ENCODE measurements at places on chromosomes 16 and 17.

- DNase-seq = no peak
These were observed 53.4 kb downstream of the EMP2 start for GRCh38 chr16:10526962-10527361.

DNA sequence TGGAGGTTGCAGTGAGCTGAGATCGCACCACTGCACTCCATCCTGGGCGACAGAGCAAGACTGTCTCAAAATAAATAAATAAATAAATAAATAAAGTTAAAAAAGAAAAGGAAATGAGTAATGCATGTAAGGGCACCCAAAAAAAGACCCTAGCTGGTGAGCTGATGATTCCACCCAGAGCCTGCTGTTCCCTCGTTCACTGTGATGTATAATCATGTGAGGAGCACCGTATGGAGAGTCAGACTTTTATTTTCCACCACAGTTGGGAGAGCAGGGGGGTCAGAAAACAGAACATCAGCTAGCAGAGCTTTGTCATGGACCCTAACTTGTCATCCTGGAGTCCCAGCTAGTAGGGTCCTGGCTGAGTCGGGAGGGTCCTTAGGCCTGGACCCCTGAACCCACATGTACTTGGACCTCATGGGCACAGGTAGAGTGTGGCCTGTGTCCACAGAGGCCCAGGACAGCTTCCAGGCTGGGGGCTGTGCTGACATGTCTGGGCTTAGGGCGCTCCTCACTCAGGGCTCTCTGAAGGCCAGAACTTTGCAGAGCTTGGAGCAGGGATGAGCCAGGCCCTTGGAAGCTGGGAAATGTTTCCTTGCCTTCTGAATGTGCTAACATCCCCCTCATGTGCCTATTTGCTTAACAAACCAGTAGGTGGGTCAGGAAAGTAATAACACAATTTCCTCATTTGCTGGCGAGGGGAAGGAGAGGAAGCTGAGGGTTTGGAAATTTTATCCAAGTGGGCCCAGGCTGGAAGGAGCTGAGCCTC, 18.8 kb upstream of the LASP1NB start:
- DNase-seq = no peak

- DNase-seq = no peak
These were observed 10.9 kb downstream of the COPS3 start for GRCh38 chr17:17269926-17270773.

GRCh38 chr17:51046514-51047384, 73.9 kb downstream of the SPAG9 start:
- DNase-seq = no peak

- no peak for DNase-seq
These were observed 348.7 kb downstream of the CDH11 start for GRCh38 chr16:64773184-64773583.

DNA sequence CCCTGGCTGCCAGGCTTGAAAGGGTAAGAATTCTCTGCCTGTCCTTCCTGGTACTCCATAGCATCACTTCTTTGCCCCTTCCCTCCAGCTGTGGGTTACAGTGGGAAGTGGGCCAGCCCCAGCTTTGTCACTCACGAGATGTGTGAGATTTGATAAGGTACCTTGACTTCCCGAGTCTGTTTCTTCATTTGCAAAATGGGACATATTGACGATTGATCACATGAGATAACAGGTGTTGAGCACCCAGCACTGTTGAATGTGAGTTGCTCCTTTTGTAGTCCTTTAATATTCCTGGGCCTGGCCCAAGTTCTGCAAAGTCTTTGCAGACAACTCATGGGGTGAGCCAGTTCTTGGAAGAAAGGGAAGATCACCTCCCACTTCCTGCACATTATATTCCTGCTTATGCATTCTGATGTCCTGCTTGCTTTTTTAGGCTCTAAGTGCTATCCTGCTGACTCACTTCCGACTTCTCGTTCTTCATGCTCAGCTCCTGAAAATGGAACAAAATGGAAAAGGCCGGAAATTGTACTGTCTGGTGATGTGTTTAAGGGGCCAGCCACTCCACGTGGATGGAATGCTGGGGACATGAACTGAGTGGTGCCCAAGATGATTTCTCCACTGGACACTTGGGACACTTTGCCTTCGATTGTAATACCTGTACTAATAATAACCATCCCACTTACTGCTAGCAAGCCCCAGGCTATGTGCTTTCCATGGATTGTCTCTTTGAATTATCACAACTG, 8.3 kb upstream of the NLK start:
- DNase-seq = no peak

DNA sequence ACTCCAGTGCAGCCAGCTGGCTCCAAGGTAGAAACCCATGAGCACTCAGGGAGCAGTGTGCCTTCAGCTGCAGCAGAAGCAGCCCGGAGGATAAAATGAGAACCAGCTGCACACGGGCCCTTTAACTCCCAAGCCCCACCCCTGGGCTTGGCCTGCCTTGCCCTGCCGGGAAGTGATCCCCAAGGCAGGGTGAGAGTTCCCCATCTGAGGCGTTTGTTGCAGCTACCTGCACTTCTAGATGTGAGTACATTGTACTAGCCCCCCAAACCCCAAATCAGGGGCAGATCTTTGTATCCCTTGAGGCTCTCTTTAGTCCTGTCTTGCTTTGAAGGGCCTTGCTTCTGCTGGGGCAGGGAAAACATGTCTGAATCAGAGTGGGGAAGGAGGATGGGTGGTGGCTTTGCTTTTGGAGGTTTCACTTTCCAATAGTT, at the start of gene MVP:
MVP (plus strand) TSS at position 192 of the 431 bp plus-strand sequence. CDS start 10,088 bp downstream, outside the sequence.
- DNase-seq = no peak

GRCh38 chr16:69105501-69106361, at the start of gene HAS3:
TSS of gene HAS3 (plus strand) at chr16:69105653. CDS start at chr16:69109396, 3,743 bp downstream.
- DNase-seq = no peak

DNA sequence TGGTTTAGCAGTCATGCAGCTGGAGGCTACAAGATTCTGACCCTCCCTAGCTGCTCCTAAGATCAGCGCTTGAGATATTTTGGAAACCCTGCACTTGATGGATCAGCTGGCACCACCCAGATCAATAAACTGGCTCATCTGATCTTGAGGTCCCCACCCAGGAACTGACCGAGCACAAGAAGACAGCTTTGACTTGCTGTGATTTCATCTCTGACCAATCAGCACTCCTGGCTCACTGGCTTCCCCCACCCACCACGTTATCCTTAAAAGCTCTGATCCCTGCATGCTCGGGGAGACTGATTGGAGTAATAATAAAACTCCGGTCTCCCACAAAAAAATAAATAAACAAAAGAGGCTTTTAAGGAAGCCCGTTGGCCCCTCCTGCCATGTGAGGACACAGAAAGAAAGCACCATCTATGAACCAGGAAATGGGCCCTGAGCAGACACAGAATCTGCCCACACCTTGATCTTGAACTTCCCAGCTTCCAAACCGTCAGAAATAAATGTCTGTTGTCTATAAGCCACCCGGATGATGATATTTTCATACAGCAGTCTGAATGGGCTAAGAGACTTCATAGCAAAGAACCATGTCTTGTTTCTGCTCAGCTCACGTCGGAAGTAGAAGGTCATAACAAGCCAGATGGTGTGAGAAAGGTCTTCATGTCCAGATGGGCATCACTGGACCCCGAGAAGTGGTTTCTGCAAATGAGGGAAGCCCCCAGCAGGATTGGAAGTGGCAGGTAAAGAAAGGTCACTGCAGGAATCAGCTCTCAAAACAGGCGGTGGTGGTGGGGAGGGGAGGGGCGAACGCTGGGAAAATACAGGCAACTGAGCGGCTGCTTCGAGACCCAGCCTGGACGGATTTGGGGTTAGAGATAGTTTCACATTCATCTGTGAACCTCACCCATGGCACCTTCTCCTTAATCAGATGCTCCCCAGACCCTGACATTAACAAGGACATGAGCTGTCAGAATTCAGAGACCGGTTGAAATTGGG, 19.8 kb upstream of the RPH3AL start:
- no peak for DNase-seq

DNA sequence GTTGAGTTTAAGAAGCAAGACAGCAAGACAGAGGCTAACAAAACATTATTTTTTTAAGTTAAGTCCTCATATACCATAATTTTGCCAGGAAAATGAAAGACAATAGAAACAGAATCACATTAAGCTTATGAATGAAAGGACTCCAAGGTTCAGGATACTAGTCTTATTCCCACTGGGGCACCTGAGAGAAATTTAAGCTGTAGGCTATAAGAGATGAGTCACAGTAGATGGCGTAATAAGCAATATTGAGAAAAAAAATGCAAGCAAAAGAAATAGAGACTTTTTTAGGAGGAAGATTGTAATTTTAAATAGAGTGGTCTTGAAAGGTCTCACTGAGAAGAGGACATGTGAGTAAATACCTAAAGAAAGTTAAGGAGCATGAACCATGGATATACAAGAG, 57.1 kb upstream of the KIF2B start:
- DNase-seq = no peak

DNA sequence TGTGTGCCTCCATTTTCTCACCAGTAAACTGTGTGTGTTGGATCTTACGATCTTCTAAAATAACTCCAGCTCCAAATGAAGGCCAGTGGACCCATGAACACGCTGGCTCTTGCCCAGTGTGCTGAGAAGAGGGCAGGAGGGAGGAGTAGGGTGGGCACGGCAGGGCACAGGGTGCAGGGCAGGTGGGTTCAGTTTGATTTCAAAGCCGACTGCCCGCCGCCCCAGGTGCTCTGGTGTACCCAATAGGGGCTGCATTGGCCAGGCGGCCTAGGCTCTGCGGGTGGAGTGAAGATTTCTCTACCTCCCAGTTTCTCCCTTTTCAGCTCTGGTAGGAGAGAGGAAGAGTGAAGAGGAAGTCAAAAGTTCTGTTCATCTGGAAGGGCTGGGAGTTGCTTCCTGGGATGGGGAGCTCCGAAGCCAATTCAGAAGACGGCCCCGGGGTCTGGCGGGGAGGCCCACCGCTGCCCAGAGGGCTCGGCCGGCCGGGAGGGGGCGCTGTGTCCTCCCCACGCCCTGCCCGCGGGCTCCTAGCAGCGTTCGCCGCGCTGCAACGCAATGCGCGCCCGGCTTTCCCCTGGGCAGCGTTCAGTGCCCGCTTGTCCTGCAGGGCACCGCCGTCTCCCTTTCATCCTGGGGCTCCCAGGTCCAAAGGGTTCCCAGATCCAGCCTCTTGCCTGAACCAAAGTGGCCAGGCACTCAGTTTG, 1.1 kb upstream of the CRHR1 start:
- no peak for DNase-seq

GRCh38 chr17:55496094-55496881, 15.0 kb downstream of the SMIM36 start:
- no peak for DNase-seq

- no peak for DNase-seq
These were observed 538 bp downstream of the TM4SF5 start for GRCh38 chr17:4772235-4772613.

GRCh38 chr16:53809088-53809932, 105.4 kb downstream of the FTO start:
- no peak for DNase-seq

DNA sequence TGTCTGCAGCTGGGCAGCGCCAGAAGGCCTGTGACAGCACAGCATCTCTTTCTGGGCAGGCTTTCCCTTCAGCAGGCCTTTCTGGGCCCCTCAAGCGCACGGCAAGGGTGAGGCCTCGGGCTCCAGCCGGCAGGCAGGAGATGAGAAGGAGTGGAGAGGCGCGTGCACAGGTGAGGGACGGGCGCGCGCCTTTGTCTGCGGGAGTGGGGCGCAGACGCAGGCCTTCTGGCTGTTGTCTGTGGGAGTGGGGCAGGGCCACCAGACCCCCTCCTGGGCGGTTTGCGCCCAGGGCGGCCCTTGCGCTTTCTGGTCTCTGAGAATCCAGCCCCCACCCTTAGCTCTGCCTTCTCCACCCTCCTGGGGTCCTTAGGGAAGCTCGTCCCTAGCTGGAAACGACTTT, 6.5 kb downstream of the ZNF205 start:
- DNase-seq = no peak

- no peak for DNase-seq
These were observed 1.0 kb downstream of the LYRM1 start for GRCh38 chr16:20901436-20902112.

DNA sequence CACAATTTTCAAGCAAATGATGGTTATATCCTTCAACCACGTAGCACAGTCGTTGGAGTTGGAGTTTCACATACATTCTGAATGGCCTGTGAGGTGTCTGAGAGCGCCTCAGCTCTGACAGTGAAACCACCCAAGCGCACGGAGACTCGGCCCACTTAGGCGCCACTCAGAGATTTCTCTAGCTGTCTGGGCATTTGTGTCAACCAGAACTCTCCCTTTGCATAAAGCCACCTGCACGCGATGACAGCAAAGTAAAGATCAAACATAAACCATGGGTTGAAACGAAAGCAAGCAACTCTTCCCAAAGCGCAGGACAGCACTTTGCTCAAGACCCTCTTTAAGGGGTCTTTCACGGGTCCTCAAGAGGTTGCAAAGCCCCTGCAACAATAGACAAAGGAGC, 533 bp downstream of the SLC6A4 start:
- no peak for DNase-seq

DNA sequence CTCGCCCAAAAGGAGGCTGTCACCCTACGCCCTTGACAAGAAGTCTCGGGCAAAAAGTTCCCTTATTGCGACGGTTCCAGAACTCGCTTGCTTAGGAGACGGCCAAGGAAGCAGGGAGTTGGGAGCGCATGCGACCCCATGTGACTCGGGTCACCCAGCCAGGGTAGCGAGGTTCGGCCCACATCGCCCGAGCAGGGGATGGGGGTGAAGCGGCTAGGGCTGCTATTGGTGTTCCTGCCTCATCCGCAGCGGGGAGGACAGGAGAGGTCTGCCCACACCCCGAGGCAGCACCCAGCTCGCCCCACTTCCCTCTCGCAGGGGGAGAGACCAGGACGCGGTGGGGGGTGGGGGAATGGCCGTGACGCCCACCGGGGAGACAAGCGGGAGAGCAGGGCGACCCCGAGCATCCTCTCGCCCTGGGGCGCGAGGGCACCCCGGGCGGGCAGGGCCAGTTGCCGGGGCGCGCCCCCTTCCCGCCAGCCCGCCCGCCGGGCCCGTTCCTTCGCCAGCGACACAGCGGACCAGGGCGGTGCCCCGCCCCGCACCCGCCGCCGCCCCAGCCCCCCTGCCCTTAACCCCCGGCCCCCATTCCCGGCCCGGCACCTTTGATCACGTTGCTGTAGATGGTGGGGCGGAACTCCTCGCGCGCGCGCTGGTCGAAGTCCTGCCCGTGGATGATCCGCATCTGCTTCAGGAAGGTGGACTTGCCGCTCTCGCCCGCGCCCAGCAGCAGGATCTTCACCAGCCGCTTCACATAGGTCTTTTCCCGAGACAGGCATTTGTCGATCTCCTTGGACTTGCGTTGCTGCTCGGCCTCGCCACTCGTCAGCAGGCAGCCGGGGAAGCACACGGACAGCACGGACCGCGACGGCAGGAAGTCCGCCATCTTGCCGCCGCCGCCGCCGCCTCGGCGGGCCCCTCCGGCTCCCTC, 567 bp downstream of the GNA13 start:
- DNase-seq = peak; percentile 25

GRCh38 chr17:78905116-78905515, 2.1 kb upstream of the CEP295NL start:
- DNase-seq = no peak

Data from activated CD4-positive, alpha-beta T cell treated with anti-CD3 and anti-CD28 coated beads, Interleukin-2, amount 50 U/mL, for 24 hours (primary cell).